ENCODE measurements at places on chromosomes 16 and 17.

DNA sequence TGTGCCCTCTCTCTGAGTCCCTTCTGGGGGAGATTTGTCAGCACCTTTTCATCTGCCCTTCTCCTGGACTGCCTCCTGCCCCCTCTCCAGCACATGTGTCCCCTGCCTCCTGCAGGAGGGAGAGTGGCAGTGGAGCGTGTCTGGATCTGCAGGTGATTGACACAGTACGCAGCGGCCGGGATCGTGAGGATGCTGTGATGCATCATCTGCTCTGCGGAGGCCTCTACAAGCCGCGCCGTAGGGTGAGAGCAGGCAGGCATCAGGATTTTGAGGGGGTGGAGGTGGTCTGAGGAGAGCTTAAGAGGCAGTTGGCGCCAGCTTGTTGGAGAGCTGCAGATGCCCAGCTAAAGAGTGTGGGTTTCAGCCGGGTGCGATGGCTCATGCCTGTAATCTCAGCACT is 10.9 kb downstream of the SLC9A5 start:
- DNase-seq = no peak

DNA sequence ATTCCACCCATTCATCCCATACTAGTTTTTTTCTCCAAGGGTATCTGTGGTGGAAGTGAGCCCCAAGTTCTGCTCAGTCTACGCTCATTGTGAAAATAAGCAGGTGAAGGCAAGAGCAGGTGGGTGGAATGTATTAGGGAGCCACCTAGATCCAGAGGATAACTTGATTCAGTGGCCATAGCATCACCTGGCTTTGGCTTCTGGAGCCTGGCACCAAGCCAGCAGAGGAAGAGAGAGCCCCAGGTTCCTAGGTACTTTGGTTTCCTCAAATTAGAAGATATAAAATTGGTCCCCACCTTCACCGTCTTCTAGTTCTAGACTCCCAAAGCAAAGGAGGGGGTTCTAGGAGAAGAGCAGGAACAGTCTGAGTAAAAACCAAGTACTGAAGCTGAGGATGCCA is 4.1 kb downstream of the FXR2 start:
- no peak for DNase-seq

DNA sequence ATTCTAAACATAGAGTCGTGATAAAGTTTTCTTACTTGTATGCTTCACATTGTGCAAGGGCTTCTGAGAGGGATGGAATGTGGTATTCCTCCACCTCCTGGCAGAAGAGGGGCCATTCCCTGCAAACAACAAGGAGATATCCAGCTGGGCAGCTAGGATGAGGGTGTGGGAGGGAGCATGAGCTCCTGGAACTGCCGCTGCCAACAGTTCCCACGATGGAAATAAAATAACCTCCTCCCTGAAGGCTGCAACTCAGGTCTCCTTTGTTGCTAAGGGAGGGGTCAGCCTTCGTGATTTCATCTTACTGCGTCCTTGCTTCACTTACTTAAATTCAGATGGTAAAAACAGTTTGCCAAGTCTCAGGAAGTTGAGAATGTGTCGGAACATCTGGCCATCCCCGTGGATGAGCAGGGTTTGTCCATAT is 15.6 kb downstream of the PLEKHG4 start:
- no peak for DNase-seq

- DNase-seq = no peak
Observed at GRCh38 chr16:80113873-80114574, 426.8 kb upstream of the DYNLRB2 start.

DNA sequence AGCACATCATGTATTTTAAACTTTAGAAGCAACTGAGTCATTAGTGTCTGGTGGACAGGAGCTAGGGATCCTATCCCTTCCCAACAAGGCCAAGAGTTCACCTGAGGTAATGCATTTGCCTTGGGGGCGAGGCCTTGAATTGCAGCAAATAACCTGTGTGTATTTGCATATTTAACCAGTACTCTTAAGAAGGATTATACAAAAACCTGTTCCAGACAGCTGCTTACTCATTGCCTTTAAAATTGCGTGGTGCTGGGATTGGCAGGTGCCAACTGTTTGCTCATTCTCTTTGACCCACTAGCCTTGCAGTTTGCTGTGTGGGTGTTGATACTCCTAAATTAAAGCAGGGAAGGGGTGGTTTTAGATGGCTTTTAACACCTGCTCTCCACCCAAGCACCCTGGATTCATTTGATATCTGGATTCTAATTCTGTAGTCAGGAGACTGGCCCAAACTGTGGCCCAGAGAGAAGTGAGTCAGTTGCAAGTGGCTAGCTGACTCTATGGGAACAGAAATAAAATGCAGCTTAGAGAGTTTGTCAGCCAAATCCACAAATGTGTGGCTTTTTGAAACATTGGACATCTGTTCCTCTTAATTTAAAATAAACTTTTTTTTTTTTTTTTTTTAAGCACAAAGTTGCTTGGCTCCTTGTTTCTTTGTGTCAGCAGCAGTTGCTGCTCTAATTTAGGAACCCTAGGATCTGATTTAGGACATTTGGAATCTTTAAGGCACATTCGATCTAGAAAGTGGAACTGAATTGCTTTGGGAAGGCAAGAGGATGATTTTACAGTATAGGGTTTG is 46.9 kb downstream of the TUBD1 start:
- DNase-seq = peak; percentile 67

GRCh38 chr17:82959242-82959930 is 119.6 kb upstream of the ZNF750 start:
- DNase-seq = no peak

DNA sequence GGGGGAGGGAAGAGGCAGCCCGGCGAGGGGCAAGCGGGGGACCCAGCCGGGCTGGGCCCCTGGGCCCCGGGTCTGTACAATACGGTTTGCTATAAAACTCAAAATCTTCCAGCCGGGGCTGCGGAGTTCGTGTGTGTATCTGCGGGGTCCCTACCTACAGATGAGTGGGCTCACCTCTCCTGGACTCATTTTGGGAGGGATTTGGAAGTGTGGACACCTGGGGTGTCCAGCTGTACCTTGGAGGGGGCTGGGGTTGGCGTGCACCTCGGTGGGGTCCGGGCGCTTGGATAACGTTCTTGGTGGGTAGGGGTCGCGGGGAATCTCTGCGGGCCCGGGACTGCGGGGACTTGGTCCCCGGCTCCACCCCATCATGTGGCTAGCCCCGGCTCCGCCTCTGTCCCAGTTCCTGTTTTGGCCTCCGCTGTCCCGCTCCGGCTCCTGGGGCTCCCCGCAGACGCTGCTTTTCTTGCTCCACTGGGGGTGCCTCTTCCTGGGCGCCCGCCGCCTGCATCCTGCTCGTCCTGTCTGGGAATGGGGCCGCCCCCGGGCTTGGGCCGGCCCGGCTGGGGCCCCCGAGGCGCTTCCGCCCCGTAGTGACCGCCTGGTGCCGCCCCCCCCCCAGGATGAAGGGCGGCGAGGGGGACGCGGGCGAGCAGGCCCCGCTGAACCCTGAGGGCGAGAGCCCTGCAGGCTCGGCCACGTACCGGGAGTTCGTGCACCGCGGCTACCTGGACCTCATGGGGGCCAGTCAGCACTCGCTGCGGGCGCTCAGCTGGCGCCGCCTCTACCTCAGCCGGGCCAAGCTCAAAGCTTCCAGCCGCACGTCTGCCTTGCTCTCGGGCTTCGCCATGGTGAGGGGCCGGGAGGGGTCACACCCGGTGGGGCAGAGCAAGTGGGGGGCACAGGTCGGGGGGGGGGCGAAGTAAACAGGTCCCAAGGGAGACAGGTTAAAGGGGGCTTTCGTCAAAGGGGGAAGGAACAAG is at the start of gene ORAI3:
TSS of gene ORAI3 (plus strand) at position 402 of the 983 bp plus-strand sequence. CDS start at position 624, 222 bp downstream.
- peak; percentile 85 for DNase-seq

DNA sequence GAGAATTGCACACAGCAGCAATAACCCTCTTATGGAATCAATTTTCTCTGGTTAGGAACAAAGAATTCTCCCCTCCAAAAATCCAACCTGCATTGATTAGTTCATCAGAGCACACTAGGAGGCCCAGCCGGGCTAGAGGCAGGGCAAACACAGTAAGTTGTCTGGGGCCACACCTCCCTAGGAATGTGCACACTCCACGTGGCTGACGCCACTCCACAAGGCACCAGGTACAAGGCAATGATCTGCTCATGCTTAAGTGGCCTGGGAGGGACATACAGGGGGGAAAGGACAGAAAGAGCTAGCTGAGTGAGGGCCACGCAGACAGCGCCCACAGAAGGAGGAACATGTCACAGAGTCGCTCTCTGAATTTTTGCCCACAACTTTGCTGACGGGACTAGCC is 107.6 kb downstream of the SLC39A11 start:
- no peak for DNase-seq

GRCh38 chr17:30137158-30137557 is 20.5 kb downstream of the NSRP1 start:
- DNase-seq = no peak

- no peak for DNase-seq
Observed at GRCh38 chr17:8662973-8663372, 32.4 kb upstream of the MYH10 start.

- no peak for DNase-seq
Observed at GRCh38 chr17:76197911-76198310, 42.4 kb downstream of the RNF157 start.

- no peak for DNase-seq
Observed at GRCh38 chr17:50593321-50593720, 32.8 kb downstream of the CACNA1G start.

DNA sequence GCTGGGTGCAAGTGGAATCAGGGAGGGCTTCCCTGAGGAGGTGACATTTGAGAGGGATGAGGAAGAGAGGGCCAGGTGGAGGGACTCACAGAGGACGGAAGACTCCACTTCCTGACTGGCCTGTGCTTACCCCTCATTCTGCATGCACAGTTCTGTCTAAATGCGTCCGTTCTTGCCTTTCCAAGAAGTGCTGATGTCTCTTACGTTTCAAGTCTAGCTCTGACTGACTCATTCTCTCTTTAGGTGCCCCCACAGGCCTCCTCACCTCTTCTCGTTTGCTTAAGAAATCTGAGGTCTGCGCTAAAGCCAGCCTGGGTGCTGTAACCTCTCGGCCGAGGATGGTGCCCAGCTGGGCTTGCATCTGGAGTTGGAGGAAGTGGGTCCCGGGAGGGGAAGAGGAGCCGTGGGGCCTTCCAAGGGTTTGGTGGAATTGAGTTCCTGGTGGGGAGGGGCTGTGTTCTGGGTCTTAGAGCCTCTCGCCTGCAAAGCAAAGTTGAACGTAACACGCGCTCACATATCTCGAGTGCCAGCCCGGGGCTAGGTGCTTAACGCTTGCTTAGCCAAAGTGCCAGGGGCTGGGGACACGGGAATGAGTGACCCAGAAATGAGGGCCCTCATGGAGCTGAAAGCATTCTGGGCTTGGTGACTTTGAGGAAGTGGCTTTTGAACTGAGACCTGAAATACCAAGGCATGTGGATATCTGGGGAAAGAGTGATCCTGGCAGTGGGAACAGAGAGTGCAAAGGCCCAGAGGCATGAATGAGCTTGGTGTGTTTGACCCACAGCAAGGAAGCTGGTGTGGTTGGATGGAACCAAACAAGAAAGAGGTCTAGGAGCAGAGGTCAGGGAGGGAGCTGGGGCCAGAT is 4.8 kb downstream of the IL4R start:
- no peak for DNase-seq

All from RKO (cell line).